ENCODE measurements at places on chromosomes 12 and 14.

DNA sequence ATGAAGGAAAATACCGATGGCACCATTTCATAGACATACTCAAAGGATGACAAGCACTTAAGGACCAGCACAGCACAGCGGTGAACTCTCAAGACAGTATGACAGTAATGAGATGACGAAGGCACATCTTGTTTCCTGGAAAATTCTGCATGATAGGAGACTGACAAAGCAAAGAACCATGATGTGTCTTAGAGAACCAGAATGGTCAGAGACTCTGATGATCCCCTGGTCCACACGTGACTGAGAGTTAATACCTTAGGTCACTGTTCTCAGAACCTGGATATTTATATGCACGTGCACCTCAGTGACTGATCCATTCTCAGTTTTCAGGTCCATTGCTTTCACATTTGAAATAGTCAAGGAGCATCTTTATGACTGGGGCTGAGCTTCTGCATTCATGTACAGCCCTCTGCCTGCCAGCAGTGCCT lies 35.3 kb downstream of the PROX2 start:
- H3K4me1 ChIP-seq = peaks cover 77% of the 10 kb centered on the region
- H3K4me3 ChIP-seq = no peak overlapping the region
- H3K27ac ChIP-seq = no peak overlapping the region
- no peaks in the 10 kb centered on the region for H3K27me3 ChIP-seq
- no peaks in the 10 kb centered on the region for H3K36me3 ChIP-seq

DNA sequence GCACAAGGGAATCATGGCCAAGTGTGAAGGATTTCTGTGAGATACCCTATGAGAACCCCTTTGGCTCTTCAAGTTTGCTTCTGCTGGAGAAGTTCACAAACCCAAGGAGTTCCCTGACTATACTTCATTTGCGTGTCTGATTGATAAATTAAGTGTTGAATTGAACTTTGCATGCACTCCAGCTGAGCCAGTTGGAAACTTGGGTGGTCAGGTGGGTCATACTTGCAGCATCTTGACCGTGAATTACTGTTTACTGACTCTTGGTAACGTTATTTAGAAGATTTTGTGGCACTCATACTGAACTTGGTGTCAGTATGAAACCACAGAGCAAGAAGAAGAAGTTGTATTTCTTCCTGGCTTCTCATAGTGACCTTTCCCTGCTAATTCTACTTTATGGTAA lies 77.5 kb downstream of the TGFB3 start:
- no peaks in the 10 kb centered on the region for H3K36me3 ChIP-seq
- no peaks in the 10 kb centered on the region for H3K27me3 ChIP-seq
- H3K27ac ChIP-seq = no peak overlapping the region
- H3K4me1 ChIP-seq = no peaks in the 10 kb centered on the region

DNA sequence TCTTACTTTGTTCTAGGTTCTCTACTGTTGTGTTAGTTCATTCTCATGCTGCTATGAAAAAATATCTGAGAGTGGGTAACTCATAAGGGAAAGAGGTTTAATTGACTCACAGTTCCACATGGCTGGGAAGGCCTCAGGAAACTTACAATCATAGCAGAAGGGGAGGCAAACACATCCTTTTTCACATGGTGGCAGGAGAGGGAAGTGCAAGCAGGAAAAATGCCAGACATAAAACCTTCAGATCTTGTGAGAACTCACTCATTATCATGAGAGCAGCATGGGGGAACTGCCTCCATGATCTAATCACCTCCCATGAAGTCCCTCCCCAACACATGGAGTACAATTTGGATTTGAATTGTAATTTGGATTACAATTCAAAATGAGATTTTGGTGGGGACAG lies 69.6 kb downstream of the MGST1 start:
- DNase-seq = no peak
- H3K27ac ChIP-seq = no peak overlapping the region
- no peak overlapping the region for H3K4me3 ChIP-seq
- H3K4me1 ChIP-seq = no peaks in the 10 kb centered on the region
- H3K36me3 ChIP-seq = no peaks in the 10 kb centered on the region

DNA sequence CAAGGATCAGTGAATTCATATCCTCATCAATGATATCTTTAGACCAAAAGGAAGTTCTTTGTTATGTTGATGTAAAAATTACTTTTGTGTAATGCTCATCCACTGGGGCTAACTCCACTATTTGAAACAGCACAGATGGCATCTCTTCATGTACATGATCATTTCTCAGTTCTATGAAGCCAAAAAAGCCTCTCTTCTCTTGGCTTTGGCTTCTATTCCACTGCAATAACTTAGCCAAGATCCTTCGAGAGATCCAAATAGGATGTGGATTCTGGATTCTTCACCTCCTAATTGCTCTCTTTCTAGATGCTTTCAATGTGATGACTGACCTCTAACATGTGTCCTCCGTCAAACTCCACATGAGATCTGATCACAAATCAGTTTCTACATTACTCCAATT lies 851.2 kb downstream of the GALC start:
- no peak overlapping the region for H3K27ac ChIP-seq
- no peak for DNase-seq
- H3K36me3 ChIP-seq = no peaks in the 10 kb centered on the region
- H3K4me1 ChIP-seq = no peaks in the 10 kb centered on the region

GRCh38 chr14:102891111-102891510 lies 31.4 kb upstream of the AMN start:
- H3K4me1 ChIP-seq = no peaks in the 10 kb centered on the region
- H3K27ac ChIP-seq = no peak overlapping the region
- DNase-seq = no peak
- H3K27me3 ChIP-seq = no peaks in the 10 kb centered on the region

DNA sequence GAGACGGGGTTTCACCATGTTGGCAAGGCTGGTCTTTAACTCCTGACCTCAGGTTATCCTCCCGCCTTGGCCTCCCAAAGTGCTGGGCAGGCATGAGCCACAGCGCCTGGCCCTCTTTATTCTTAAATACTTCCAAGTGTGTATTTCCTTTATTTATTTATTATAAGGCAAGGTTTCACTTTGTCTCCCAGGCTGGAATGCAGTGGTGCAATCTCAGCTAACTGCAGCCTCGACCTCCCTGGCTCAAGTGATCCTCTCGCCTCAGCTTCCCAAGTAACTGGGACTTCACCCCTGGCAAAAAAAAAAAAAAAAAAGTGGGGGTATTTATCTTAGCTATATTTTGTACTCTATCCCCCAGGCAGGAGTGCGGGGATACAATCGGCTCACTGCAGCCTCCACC lies 6.8 kb downstream of the FAM216A start:
- H3K4me1 ChIP-seq = no peaks in the 10 kb centered on the region
- H3K27me3 ChIP-seq = no peaks in the 10 kb centered on the region
- no peak overlapping the region for H3K27ac ChIP-seq
- DNase-seq = no peak
- no peaks in the 10 kb centered on the region for H3K36me3 ChIP-seq

Measured in CD8-positive, alpha-beta memory T cell (primary cell).